NCI-H2227 treated with DMSO at 0.1 percent for 48 hours (cell line): ENCODE measurements at places on chromosomes 7 and 10.

DNA sequence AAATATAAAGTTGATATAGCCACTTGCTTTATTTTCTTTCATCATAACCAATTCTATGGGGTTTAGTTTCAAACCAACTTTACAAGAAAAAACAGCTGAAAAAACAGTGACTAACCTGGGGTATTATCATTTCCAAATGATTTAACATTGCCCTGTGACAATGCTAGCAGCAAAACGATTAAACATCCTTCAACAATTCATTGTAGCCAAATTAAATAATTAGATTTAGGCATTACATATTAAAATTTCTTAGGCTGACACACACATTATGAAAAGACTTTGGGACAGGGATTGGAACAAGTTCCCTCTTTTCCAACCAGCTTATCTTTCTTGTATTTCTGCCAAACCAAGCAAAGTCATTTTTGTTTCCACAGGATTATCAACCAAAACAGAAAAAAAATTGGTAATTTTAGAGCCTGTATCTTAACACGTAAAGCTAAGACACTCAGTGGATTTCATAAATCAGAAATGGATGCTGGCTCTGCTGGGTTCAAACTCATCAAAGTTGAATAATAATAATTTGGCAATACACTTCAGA lies 84.0 kb downstream of the SEMA3D start:
- no peak for DNase-seq

DNA sequence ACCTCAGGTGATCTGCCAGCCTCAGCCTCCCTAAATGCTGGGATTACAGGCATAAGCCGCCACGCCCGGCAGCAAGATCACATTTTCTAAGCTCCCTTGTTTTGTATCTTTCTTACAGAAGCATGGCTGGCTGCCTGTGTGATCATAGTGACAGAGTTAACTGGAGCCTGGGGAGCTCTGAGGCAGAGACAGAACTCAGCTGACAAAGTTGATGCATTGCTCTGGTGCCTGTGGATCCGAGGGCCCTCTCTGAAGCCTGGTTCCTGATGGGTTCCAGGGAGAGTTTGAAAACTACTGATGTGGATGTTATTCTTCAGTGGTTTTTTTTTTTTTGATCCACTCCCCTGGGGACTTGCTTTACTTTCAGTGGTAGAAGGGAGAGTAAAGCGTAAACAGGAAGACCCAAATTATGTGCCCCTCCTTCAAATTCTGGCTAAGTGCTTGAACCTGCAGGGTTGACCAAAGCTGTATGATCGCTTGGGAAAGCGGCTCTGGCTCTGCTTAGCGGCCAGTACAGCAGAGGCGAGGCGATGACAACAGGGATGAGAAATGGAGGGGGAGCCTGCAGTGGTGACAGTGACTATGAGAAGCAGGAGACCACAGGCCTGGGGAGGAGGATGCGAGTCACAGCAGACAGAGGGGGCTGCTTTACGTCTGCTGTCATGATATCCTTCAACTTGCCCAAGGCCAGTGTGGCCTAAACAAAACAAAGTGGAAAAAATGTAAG lies 6.8 kb upstream of the EFCAB10 start:
- DNase-seq: no peak

DNA sequence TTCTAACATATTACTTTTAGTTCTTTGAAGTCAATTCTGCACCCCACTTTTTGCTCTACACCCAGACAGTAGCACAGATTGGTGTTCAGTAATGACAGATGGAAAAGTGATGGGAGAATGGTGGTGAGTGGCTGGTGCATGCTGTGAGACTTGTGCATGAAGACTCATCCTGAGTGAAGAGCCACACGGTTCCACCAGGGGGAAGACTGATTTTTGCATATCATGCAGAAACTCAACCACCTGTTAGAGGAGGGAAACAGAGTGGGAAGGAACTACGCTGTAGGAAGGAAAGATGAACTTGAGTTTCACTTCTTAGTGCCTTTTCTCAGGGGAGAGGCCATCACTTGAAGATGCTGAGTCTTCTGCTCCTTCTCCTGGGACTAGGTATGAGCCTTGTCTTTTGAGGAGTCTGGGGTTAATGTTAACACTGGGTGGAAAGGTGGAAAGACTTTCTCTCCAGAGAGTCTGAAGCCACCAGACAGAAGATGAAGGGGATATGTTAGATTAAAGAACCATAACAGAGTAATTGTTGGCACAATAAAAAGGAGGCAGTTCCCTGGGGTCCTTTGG lies 9.3 kb upstream of the PRSS1 start:
- DNase-seq: no peak

GRCh38 chr7:4748231-4748681 lies 27.2 kb upstream of the AP5Z1 start:
- no peak for DNase-seq

GRCh38 chr7:41567731-41568114 lies 135.2 kb downstream of the INHBA start:
- DNase-seq: no peak

- DNase-seq: peak; percentile 75
These were observed 492 bp downstream of the COG5 start for GRCh38 chr7:107563081-107563774.

GRCh38 chr7:188727-189500 lies 3.5 kb upstream of the FAM20C start:
- no peak for DNase-seq

GRCh38 chr10:127832501-127832900 lies 60.2 kb downstream of the CLRN3 start:
- no peak for DNase-seq

DNA sequence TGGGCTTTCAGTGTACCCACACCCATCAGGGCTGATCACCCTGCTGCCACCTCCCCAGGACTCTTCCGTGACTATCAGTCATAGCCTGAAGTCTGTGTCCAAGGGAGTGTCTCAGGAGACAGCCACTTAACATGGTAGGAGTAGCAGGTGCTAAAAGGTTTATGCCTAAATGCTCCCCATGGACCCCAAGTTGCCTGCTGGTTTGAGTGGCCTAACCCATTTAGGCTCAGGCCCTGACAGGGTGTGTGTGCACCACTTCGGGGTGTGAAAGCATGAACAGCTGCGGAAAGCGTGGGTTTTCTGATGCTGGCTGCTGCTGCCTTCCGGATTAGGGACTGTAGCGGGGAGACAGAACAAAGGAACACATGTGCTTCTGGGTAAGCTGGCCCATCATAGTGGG lies 93.2 kb upstream of the SAMD8 start:
- no peak for DNase-seq

GRCh38 chr10:22133749-22134624 lies 83.8 kb downstream of the EBLN1 start:
- no peak for DNase-seq
